ENCODE measurements at places on chromosomes 4 and X.

DNA sequence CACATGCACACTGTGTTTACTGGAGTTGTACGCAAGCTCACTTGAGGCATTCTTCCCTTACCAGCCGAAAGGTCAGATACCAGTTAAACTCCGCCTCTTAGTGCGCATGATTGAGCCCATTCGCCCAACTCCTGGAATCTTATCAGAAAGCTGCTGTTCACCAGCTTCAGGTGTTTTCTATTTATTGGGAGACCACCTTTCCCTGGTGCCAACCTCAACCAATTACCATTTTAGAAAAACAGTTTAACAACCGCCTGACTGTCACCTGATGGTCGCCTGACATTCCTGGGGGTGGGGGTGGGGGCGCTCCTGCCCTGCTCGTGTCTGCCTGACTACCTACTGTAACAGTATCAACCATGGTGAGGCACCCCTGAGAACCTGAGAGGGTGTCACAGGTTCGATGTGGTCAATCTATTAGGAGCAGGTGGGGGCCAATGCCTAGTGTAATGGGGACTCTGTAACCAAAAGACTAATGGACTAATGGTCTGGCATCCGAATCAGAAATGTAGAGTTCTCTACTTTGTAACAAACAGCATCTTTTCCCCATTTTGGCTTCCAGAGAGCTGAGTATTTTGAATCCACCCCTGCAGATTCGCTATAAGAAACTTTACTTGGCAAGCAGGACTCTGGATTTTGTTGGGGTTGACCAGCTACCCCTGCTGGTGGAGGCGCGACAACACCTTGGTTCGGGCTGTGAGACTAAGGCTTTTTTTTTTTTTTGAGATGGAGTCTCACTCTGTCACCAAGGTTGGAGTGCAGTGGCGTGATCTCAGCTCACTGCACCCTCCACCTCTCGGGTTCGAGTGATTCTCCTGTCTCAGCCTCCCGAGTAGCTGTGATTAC lies 58.2 kb upstream of the ZNF157 start:
- DNase-seq = peak; percentile 56

- DNase-seq = no peak
Measured at GRCh38 chr4:66372706-66373105, 702.4 kb upstream of the EPHA5 start.

DNA sequence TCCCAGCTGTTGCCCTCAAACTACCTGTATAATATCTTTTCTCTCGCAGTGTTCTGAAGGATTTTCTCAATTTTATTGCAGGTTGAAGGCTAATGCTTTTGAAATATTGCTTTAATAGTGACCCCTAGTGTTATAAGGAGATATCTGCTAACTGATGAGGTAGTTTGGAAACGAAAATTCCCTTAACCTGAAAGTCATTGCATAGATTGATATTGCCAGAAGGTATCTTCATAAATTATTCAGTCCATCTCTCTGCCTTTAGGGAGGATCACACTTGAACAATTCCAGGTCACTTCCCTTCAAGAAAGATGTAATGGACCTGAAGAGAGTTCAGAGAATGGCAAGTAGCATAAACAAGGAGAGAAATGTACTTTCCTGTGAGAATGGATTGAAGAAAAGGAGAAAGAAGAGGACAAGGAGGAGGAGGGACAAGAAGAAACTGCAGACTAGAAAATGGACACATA lies 44.1 kb downstream of the TIGD4 start:
- DNase-seq = peak; percentile 5

DNA sequence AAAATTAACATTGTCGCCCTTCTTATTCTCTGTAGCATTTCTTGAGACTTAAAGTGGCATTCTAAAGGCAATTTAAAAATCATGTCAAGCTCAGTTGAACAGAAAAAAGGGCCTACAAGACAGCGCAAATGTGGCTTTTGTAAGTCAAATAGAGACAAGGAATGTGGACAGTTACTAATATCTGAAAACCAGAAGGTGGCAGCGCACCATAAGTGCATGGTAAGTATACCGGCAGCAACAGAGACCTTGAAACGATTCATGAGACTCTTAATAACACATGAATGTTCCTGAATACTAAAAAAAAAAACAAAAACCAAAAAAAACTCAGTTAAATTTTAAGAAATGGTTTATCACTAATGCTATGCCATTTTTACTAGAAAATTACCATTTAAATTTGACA lies 82.4 kb upstream of the HPRT1 start:
- DNase-seq = peak; percentile 59

- no peak for DNase-seq
Measured at GRCh38 chr4:39521253-39521919, 5.9 kb downstream of the UGDH start.

DNA sequence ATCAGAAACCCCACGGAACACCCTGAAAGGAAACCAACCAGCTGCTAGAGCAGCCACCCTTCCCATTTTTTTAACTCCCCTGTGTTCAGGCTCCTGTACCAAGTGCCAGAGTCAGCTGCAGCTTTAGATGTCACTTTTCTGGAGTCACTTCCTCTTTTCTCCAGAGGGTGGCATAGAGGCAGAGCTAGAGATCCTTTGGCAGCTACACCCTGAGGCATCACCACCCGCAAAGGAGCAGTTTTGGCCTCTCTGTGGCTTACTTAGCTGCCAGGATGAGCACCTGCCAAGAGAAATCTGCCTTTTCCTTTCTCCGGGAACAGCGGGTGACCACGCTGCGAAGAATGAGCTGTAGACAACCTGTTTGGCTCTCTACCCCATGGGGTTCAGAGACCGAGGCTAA lies 58.0 kb upstream of the CHRDL1 start:
- peak; percentile 14 for DNase-seq

GRCh38 chr4:94011190-94011589 lies 182.6 kb downstream of the ATOH1 start:
- no peak for DNase-seq

Data from hematopoietic multipotent progenitor cell (in vitro differentiated cells).